ENCODE measurements at places on chromosomes 13 and 19.

DNA sequence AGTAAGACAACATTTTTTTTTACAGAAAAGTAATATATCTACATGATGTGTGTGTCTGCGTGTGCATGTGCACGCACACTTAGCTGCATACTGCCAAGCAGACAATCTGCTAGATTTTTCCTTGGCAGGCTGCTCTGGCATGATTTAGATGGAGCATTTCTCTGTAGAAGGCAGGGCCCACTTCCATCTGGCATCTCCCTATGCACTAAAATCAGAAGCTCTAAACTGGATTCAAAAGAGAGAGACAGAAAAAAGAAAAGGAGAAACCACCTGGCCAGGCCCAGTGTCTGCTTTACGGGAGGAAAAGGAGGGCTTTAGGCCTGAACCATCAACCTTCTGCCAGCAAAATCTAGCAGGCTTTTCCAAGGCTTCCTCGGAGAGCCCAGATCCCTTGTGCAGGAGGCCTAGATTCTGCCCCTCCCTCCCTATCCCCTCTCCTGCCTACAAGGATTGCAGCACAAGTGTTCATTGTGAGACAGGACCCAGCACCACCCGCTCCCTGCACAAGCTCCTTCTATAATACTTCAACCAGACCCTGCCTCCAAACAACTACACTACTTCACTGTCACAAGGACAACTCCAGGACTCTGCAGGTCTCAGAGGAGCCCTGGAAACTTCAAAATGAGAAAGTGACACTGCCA is 99.3 kb downstream of the DOCK9 start:
- DNase-seq: no peak

DNA sequence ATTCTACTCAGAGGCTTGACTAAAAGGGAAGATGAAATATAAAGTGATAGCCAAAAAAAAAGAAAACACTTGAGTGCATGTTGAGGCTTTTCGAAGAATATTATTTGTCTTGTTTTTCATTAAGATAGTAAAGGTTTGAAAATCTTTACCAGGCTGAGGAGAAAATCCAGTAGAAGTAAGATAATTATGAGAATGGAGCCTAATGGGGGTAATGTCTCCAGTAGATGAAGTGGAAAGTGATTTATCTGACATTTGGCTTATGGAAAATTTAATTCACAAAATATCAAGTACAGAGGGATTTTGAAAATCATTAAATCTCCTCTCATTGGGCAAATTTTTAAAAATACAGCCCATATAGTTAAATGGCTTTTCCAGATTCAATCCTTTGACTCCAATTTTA is 274.9 kb downstream of the SPRY2 start:
- DNase-seq: no peak

DNA sequence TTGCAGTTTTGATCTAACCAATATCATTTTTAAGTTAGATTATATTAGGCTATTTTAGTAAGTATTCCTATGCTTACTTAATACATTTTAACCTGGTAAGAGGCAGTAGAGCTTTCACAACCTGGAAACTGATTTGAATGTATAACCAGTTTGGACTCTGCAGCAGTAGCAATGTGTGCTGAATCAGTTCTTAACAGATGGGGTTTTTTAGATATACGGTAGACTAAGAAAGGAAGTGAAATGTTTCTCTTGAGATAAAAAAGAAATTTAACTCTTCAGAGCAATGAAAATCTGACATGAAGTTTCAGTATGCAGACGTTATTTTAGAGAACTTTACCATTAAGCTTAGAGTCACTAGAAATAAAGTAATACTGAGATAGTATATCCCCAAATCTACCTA is 2.7 kb downstream of the NBEA start:
- no peak for DNase-seq

GRCh38 chr13:101301053-101301452 is 115.3 kb downstream of the NALCN start:
- no peak for DNase-seq

GRCh38 chr19:5954293-5954692 is 23.6 kb downstream of the RANBP3 start:
- DNase-seq: no peak

DNA sequence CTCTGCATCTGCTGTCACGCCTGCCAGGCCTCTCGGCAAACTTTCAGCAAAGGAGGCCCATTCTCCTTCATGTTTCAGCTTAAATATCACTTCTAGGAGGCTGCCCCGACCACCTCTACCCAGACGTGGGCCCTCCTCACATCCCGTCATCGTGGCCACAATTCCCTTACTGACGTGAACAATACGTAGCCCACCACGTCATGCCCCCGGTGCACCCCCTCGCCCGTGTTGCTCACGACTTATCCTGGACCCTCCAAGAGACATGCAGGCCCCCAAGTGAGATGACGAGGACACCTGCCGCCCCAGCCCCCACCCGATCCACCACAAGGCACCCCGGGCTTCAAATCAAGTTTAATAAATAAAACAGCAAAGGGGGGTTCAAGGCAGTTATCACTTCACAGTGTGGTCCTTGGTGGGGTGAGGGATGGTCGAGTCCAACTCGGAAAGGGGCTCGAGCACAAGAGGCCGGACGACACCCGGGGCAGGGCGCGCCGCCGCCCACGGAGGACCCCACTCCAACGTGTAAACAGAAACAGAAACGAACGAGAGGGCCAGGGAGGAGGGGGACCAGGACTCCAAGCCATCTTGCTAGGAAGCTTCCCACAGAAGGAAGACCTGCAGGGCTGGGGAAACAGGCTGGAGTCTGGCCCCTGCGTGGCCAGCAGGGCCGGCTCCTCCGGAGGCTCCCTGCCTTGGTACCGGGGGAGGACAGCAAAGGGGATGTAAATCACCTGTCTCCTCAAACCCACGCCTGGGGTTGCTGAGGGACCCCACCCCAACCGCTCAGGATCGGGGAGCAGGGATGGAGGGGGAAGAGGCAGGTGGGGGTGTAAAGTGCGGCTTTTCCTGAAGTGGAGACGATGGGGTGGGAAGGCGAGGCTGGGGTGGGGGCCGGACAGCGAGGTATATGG is 14.3 kb upstream of the PLPP2 start:
- no peak for DNase-seq

GRCh38 chr13:99404005-99404755 is 97.0 kb upstream of the GPR183 start:
- DNase-seq: no peak

GRCh38 chr13:44471686-44472085 is 98.1 kb downstream of the SERP2 start:
- no peak for DNase-seq

DNA sequence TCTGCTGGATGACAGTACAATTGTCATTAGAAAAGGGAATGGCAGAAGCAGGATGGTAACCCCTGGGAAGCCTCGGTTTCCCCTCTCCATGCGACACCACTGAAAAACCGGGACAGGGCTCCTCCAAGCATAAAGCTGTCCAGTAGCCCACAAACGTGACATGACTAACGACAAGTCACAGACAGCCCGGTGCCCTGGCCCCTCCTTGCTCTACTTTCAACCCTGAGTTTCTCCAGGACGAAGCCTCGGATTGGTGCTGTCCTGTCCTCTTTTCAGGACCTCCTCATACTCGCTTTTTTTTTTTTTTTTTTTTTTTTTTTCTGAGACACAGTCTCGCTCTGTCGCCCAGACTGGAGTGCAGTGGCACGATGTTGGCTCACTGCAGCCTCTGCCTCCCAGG is 16.3 kb downstream of the DPP9 start:
- no peak for DNase-seq

DNA sequence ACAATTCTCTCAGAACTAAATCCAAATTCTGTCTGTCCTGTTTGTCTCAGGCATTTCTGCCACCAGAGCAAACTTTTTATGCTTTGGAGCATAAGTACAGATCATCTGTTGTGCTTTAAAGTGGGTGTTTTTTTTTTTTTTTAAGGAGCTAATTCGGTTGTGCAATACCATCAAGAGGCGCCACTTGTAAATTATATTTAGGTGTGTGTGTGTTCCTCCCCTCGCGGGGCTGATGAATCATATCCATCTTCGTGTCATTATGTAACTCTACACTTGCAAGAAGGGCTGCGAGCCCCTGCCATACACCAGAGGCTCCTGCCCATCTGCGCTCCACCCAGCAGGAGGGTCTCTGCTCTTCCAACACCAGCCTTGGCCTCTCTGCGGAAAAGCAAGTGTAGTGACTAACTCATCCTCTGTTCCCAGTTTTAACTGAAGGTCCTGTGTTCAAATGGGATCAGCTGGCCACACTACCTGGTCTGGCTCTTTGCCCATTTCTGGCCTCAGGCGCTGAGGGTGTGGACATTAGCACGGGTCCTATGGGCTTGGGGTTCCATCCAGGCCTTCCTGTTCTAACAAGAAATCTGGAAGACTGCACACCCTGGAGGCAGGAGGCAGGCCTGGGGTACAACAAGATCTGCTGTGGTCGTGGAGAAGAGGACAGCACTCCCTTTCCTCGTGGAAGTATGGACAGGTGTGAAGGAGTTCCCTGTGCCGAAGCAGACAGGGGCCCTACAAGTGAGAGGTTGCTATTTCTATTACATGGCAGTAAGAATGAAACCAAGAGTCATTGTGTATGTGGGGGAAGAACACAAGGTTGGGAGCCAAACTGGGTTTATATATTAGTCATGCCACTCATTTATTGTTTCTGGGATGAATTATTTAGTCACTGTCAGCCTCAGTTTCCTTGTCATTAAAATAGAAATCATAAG is 96.1 kb upstream of the MBNL2 start:
- no peak for DNase-seq

DNA sequence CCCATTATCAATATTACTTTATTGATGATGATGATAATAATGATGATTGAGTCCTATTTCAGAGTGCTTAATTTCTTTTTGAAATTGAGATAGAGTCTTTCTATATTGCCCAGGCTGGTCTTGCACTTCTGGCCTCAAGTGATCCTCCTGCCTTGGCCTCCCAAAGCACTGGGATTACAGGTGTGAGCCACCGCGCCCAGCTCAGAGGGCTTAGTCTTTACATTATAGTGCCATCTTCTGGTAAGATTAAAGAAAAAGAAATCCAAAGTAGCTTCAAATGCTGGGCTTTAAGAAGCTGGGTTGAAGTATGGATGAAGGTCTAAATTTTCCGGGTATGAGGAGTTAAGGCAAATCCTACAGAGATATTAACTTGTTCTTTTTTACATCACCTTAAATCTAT is 3.4 kb upstream of the ZNF333 start:
- DNase-seq: no peak
